Stimulated activated CD4-positive, alpha-beta T cell treated with anti-CD3 and anti-CD28 coated beads, Interleukin-1b, Interleukin-23, amount 100 ng/mL, for 24 hours (primary cell): ENCODE measurements at places on chromosomes 12 and 14.

DNA sequence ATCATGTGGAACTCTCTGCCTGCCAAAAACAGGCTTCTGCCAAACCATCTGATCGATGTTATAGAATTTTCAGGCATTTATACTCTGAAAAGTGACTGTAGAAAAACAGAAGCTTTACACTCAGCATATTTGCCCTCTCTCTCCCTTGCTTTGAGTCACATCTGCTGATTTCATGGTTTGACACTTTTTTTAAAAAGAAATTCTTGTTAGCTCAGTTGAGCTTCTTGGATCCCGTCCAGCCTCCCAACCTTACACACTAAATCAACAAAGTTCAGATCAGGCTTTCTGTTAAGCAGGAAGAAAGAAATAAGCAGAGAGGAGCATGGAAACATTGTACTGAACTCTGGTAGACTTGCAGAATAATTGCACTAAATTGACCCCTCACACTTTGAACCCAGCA, 193.6 kb upstream of the SEL1L start:
- no peak for DNase-seq

DNA sequence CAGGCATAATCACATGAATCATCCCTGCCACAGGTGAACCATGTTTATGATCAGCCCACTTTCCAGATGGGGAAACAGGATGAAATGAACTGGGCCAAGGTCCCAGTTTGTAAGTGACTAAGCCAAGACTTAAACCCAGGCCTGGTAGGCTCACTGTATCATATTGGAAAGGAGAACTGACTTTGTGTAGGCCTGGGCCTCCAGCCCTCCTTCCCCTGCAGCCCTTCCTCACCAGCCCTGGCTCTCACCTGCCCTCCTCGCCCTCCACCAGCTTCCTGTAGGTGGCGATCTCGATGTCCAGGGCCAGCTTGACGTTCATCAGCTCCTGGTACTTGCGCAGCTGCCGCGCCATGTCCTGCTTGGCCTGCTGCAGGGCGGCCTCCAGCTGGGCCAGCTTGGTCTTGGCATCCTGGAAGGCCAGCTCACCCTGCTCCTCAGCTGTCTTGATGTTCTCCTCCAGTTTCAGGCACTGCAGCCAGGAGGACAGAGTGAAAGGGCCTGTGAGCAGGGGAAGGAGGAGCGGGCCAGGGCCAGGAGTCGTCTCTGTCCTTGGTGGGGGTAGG, 19.8 kb downstream of the KRT80 start:
- DNase-seq = no peak

DNA sequence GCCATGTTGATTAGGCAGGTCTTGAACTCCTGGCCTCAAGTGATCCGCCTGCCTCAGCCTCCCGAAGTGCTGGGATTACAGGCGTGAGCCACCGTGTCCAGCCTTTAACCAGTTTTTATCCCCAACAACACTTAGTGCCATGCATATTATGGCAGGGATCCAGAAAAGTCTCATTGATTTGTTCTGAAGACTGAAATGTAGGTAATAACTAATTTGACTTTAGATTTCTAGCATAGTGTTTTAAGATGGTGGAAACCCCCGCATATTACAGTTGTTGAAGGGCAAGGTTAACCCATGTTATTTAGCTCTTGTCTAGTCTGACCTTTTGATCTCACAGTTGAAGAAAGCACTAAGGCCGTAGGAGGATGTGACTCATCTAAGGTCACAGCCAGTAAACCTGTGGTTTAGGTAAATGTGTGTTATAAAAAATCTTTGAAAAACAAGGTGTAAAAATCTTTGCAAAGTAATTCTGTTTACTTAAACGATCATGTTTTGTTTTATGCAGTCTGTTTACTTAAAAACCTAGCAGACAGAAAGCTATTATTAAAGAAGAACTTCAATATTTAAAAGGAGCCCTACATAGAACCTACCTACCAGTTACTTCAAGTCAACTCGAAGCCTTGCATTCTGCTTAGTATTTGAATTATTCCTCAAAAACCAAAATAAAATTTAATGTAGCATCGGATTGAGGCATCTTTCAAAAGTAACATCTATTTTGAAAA, 24.8 kb downstream of the BICDL1 start:
- DNase-seq = no peak

DNA sequence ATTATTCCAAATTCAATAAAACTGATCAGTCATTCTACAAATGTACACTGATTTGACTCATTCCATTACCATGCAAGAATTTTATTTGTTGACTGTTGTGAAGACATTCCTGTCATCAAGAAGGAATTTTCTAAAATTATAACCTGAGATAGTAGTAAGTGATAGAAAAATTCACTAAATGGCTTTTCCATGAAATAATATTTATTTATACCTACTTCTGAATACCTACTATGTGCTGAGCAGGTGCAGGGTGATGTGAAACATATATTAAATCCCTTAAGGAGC, 841.7 kb downstream of the NRXN3 start:
- DNase-seq = no peak

GRCh38 chr12:68440068-68440581, 108.0 kb upstream of the MDM1 start:
- DNase-seq = no peak

DNA sequence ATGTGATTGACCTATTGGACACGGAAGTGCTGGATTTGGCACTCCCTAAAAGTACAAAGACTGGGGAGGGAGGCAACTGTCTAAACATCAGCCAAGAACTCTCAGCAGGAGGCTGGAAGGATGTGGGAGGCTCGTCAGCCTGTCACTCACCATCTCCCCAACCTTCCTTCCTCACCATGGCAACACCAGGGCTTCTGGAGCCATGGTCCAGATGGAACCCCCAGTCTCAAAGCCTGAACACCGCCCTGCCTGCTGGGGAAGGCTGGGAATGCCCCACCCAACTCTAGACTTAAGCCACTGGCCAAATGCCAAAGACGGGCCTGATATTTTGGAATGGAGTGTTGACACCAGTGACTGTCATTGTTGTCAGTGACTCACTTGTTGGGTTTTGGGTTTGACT, 55.3 kb downstream of the GALNT16 start:
- no peak for DNase-seq

GRCh38 chr12:104501660-104502059, 44.9 kb downstream of the CHST11 start:
- DNase-seq = no peak

DNA sequence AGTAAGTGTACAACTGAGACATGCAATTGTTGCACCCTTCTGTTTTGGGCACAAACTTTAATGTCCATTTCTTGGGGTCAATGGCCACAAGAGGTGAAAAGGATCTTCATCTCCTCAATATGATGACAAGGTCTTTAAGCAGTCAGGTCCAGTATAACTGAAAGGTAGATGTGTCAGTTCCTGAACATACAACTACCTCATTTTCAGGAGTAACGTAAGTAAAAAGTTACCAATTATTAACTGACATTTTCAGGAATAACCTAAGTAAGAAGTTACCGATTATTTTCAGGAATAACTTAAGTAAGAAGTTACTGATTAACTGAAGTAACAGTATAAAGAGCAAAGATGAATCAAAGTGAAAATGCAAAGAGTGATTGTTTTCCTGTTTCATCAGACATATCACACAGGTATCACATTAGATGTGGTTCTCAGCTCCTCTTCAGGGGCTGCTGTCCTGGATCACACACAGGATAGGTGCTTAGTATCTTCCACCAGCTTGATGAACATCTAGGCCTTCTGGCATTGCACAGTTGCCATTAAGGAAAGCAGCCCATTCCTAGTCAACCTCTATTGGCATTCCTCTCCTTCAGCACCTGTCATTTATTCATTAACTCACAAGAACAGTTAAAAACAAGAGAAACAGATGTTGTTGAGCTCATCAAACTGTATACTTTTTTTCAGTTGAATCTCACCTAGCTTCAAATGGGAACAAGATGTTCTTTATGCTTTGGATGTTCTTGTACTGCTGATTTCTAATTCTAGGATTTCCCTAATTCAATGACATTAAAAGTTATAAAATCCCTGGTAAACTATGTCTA, 200.0 kb downstream of the FOXG1 start:
- DNase-seq = no peak

DNA sequence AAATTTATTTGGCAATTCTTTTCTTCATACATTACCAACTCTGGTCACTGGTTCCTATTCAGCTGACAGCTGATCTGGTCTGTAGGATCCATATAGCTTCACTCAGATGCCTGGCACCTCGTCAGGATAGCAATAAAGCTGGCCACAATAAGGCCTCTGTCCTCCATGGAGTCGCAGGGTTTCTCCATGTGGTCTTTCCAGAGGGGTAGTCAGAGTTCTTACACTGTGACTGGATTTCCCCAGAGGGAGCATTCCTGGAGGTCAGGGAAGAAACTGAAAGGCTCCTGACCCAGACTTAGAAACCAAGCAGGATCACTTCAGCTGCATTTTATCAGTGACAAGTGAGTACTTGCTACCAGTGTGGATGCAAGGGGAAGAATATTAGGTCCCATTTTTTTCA, 34.9 kb upstream of the SIX1 start:
- no peak for DNase-seq

- no peak for DNase-seq
Measured at GRCh38 chr14:50070840-50071548, 45.4 kb downstream of the VCPKMT start.

- DNase-seq = no peak
Measured at GRCh38 chr14:57420033-57420432, 29.6 kb downstream of the NAA30 start.

DNA sequence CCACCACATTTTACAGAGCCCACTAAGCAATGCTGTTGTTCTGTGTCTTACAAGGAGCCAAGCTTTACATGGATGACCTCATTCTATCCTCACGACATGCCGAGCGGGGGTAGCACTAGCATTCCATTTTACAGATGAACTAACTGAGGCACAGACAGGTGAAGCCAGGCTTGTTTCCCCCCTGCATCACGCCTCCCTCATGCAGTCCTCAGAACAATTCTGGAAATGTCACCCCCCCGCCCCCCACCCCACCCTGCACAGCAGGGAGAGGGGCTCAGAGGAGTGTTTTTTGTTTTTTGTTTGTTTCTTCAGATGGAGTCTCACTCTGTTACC, 1.5 kb downstream of the SLC8B1 start:
- no peak for DNase-seq

DNA sequence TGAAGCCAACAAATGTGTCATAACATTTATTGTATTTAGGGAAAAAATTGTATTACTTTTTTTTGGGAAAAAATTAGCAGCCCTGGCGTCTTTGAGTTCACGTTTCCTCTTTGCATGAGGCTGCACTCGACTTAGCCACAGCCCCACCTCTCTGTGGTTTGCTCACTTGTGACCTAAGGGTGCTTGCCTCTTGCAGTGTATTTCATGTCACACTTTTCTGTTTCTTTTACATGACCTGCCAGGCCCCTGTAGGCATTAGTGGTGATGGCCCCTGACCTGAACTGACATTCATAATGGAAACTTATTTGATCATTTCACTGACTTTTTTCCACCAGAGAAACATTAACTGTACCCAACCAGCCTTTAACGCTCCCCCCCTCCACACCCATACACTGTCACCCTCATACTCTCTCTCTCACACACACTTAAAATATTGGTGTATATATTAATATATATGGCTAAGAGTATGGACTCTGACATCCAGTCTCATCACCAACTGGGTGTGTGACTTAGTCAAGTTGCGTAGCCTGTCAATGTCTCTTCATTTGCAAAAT, 122.9 kb downstream of the PRKCH start:
- DNase-seq = no peak

DNA sequence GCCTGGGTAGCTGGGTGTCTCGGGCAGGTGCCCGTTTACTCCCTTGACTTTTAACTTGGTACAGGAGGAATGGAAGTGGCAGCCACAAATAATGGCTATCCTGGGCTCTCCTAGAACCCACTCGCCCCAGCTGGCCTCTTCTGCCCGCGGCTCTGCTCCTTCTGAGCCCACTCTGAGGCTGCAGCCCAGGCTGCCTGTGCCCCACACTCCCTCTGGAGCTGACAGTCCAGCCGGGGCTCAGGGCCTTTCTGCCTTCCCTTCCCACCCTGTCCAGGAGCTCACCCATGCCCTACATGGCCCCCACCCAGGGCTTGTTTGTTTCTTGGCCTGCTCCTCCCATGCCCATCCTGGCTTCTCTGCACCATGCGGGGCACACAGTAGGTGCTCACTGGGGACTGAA, 15.6 kb downstream of the ZNF839 start:
- no peak for DNase-seq

- DNase-seq = no peak
Measured at GRCh38 chr12:122979001-122979907, 1.2 kb upstream of the ARL6IP4 start.

- DNase-seq = no peak
Measured at GRCh38 chr14:61468063-61468825, 146.9 kb downstream of the PRKCH start.

GRCh38 chr14:61296719-61297502, 15.8 kb upstream of the TMEM30B start:
- no peak for DNase-seq

GRCh38 chr12:56165369-56165768, 7.2 kb downstream of the MYL6 start:
- DNase-seq = no peak

DNA sequence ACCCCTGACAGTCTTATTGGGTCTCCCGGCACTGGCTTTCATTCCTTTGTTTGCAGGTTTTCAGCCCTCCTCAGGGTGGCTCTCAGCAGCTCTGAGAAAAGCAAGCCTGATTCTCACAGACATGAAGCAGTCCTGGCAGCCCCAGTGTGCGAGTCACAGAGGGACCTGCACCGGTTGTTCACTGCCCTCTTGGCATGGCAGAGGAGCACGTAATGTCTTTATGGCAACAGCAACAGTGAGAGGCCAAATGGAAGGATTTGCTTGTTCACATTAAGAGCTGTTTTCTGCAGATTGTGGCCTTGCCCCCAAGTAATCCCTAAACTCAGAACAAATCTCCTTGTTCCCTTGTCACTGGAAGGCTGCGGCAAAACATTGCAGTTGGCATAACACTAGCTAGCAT, 3.4 kb downstream of the KCNA5 start:
- no peak for DNase-seq

DNA sequence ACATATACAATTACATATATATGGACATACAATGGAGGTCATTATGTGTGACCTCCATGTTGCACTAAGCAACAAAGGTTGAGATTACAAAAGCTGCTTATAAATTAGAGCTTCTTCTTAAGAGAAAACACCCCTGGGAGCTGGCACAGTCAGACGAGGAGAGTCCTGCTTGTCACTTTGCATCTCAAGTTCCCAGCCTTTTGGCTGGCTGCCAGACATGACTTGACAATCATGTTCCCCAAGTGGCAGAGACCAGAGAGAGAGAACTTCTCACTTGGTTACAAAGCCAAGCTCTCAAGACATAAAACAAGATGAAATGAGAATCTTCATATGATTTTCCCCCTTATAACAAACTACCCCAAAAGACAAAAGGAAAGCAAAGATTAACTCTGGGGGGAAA, 8.5 kb upstream of the SYNJ2BP start:
- DNase-seq = no peak

GRCh38 chr14:51318813-51319597, 79.0 kb downstream of the TMX1 start:
- no peak for DNase-seq
